Activated CD4-positive, alpha-beta T cell treated with anti-CD3 and anti-CD28 coated beads for 4 hours (primary cell): ENCODE measurements at places on chromosomes 4 and X.
A peak's percentile ranks its signal among the peaks of the same experiment; 100 is the strongest.

- no peak for DNase-seq
These were observed 20.2 kb downstream of the CYP2U1 start for GRCh38 chr4:107951551-107951950.

DNA sequence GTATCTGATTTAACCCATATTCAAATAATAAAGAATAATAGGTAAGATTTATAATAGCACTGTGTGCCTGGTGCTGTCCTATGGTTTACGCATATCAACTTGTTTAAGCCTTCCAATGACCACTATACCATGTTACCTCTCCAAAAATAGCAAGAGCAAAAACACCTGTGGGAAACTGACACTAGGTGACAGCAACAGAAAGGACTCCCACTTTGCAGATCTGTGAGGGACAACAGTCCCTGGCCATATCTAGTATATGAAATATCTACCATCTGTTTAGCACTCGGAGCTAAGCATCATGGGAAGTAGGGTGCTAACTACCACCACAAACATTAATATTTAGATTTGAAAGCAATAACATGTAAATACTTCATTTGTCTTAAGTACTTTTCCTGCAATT is 55.7 kb upstream of the TXK start:
- no peak for DNase-seq

- peak; percentile 15 for DNase-seq
These were observed 468 bp downstream of the ZMYM3 start for GRCh38 chrX:71253253-71254091.

DNA sequence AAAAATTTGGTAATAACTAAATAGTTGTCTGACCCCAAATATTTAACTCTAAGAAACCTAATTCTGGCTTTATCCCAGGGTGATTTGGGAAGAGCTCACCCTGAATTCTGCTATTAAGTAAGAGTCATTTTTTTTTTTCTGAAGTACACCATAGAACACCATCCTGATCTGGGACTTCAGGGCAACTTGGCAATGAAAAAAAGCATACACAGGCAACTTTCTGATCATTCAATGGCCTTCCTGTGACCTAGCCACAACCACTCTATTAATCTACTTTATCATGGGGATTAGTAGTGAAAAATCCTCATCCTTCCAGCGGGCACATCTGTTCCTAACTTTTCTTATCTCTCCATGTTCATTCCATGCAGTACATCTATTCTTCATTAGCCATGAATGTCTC is 333.2 kb upstream of the MAD2L1 start:
- no peak for DNase-seq

DNA sequence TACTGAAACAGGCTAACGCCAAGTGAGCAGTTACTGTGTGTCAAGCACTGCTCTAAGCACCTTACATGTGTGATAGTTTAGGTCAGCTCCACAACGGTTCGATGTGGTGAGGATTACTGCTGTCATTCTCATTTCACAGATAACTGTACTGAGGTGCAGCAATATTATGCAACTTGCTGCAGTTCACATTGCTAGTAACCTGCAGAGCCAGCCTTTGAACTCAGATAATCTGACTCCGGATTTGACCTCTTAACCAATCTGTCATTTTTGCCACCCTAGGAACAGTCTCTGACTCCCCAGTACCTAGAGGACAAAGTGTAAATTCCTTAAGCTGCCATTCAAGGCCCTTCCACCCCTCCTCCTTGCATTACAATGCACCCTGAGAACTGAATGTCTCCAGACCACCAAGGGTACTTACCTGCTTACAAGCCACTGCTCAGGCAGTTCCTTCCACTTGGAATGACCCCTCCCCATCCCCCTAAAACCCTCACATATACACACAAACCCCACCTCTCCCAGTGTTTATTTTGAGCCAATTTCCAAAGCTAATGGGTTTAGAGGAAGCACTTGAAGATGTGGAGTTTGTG is 24.9 kb downstream of the EFNB1 start:
- no peak for DNase-seq

DNA sequence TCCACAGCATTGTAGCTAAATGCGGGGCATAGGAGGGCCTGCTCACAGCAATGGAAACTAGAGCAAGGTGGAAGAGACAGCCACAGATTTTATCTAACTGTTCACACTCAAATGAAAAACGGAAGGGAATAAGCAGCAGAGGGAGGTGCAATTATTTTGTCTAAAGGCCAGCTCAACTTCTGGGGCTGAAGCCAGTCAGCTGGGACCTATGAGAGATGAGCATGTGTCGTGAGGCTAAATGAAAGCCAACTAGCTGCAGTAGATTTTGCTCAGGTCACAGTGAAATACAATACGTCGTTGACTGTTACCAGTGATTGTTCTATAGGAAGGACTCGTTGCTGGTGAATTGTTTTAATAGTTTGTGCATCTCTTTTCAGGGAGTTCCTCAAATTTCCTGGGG is 26.4 kb upstream of the FGFBP2 start:
- no peak for DNase-seq

- no peak for DNase-seq
These were observed 69.6 kb upstream of the SLC4A4 start for GRCh38 chr4:71269233-71269632.

GRCh38 chrX:50081282-50081889 is 119.4 kb downstream of the AKAP4 start:
- no peak for DNase-seq

GRCh38 chr4:173521467-173522159 is 8.4 kb downstream of the HAND2 start:
- no peak for DNase-seq

DNA sequence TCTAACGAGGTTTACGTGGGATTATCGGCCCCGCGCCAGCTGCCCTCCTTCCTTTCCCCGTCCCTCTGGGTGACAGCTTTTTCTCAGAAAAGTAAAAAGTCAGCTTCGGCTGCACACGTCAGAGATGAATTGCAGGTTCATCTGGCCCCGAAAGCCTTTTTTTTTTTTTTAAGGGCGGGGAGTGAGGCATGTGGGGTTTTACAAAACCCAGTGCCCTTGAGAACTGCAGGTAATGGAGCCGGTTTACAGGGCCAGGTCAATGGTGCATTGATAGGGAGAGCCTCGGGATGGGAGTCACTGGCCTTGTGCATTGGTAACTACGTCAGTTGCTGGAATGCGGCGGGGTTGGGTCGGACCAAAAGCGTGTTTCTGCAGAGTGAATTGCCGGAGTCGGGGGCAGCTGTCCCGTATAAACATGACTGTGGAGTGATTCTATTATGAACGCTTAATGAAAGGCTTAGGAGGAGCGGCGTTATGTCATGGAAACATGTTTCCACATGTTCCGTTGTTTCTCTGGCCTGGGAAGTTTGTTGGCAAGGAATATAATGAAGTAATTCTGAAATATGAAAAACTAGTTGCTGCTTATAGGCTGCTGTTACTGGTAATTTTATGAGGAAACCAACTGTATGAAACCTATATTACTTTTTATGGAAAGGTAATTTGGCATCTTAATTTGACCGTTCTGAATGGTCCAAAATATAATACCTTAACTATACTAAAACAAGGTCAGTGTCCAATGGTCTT is 1.1 kb downstream of the HSPA4L start:
- DNase-seq = peak; percentile 4

DNA sequence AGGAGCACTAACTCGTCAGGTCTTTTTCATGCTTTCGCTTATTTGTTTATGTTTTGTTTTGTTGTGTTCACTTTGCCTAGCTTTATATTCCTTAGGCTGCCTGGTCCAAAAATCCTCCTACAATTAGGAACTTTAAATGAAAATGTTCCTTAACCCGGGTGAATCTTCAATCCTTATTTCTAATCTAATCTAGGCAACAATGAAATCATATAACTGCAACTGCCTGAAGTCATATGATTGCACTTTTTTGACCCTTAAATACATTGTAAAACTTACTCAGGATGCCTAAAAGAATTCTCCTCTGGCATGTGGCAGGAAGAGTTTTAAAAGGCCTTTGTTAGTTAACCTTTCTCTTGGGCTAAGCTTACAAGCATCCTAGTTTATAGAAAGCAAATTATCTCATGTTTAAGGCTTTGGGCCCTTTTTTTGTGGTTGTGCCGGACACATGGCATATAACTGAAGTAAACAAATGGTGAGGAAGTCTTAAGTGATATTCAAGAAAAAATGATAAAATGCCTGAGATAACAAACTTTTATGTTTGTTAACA is 279.4 kb downstream of the FAT4 start:
- no peak for DNase-seq

GRCh38 chrX:149462849-149463248 is 42.3 kb downstream of the IDS start:
- DNase-seq = no peak

DNA sequence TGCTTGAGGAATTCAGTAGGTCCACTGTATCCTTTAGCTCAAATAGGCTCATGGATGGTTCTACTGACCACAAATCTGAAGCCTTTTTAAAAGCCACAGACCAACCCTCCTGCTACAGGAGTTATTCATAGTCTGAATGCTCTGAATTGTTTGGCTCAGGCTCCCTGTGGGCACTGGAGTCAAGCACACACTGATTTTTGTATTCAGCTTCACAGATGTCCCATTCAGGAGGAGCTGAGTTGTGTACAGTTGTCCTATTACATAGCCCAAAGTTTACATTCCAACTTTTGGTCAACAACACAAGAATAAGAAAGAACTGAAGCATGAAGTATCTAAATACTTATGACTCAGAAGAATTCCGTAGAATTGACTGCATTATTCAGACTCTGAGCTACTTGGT is 243.9 kb downstream of the UNC5C start:
- no peak for DNase-seq

DNA sequence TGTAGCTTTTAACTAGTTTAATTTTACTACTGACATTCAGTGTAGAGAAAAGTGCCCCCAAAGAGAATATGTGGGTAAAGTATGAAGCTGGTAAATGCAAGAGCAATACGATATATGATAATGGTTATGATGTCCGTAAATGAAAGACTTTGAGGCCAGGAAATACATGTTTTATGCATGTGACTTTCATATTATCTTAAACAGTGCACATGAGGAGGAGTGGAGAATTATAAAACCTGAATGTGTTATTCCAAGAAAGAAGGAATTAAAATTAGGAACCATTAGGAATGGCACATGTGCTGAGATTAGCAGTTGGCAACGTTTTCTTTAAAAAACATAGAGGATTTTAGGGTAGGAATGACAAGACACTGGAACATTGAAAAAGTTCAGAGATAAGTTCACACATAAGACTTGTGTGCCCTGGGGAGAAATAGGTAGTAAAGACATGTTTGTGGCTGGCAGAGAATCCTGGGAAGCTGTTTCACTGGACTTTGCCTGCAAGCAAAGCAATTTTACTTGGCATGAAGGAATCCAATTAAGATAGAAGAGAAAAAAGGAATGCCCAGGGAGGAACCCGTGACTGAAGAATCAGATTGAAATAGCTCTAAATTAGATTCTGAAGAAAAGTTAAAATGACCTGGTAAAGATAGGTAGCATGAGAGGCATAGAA is 20.0 kb downstream of the GK start:
- DNase-seq = no peak

GRCh38 chr4:140426610-140427105 is 790 bp downstream of the CLGN start:
- no peak for DNase-seq

- DNase-seq = peak; percentile 79
These were observed 1.7 kb upstream of the FGFRL1 start for GRCh38 chr4:1009542-1010394.

- no peak for DNase-seq
These were observed 12.7 kb downstream of the MGARP start for GRCh38 chr4:139267301-139267700.

DNA sequence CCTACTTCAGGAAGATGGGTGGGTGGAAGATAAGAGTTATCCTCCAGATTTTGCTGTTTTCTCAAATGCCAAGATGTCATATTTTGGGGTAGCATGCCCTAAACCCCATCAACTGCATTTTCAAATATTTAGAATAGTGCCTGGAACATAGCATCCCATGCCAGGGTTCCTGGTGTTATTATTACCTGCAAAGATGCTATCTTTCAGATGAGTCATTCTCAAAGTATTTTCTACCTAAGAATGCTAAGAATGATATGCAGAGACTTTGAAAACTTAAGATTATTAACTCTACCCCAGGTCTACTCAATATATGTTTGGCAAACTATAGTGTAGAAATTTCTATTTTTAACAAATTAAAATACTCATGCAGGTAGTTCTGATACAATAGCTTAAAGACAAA is 934.3 kb upstream of the SLIT2 start:
- DNase-seq = no peak
